ENCODE measurements at places on chromosomes 5 and 9. TPM values are rescaled to one million over a fixed set of nuclear protein-coding genes. Genes with fewer than 3 reads are reported as not detected.

DNA sequence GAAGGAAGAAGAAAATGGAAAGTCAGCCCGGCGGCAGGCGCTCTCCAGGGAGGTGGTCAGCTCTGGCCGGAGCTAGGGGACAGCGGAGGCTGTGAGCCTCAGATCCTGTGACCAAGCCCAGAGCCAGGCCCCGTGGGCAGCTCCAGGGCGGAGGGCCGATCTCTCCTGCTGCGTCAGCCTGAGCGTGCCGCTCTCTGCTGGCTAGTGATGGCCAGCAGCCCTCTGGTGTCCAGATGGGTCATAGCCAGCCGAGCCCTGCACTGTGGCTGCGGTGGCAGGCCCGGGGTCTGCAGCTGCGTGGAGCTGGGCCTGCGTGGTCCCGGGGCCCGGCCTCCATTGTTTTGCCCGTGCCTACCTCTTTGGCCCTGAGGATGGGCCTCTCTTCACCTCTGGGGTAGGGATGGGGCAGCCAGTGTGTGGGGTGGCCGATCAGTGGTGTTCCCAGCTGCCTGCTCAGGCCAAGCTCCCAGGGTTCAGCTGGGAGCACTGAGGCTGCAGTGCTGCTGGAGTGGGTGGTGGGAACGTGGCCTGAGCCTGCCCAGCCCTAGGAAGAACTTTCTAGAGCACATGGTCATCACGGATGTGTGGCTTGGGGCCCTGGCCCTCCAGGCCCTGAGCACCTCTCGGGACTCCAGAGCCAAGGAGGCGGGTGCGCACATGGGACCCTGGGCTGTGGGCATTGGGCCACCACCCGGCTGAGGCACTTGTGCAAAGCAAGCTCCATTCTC, 17.1 kb upstream of the NRARP start:
- DNase-seq = peak; percentile 51

DNA sequence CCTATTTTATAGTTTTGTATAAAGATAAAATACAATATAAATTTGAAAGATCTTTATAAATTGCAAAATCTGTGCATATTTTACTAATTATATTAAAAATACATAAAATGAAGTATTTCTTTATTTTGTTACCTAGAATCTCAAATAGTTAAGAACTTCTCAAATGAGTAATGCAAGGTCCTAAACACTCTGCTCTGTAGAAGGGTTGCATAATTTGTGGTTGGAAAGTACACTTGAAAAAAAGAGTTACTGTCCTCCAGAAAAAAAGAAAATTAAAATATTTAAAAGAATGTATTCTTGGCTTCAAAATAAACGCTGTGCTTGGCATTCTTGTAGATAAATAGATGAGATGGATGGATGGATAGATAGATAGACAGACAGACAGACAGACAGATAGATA, 428.8 kb upstream of the CDH6 start:
- DNase-seq = no peak

DNA sequence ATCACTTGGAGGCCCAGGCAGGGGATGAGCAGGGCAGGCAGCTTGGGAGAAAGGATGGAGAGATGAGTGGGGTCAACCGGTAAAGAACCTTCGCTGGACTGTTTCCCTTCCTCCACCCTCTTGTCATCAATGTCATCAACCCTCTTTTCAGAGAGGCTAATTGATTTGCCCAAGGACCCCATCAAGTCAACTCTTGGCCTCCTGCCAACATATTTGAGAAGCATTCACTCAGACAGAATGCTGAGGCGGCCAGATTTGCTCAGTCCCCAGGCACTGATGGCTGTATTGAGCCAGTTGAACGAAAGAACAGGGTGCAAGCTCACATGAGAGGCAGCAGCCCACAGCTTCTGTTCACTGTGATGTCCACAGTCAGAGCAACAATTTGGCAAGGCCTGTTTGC, 193.5 kb downstream of the RFK start:
- DNase-seq = no peak

DNA sequence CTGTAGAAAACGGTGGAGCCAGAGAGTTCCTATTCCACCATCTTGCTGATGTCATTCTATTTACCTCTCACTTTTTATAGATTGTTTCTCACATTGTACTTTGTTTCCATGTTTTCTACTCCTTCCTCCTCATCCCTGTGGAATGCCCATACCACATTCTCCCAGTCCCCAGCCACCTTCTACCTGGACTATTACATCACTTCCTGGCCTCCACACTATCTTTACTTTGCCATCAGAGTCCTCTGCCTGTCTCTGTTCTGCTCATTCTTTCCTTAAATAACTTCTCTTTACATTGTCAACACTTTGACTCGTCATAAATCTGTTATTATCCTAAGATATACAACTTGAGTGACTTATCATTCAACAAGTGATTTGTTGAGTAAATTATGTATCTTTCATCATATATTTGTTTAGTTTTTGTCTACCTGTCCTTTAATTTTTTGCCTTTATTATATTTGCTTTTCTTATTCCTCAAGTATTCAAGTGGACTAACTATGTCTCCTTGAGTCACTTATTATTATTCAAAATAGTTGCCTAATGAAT, 182.5 kb downstream of the ADGRV1 start:
- no peak for DNase-seq

GRCh38 chr5:139246394-139246793, 47.1 kb upstream of the MATR3 start:
- DNase-seq = peak; percentile 83

DNA sequence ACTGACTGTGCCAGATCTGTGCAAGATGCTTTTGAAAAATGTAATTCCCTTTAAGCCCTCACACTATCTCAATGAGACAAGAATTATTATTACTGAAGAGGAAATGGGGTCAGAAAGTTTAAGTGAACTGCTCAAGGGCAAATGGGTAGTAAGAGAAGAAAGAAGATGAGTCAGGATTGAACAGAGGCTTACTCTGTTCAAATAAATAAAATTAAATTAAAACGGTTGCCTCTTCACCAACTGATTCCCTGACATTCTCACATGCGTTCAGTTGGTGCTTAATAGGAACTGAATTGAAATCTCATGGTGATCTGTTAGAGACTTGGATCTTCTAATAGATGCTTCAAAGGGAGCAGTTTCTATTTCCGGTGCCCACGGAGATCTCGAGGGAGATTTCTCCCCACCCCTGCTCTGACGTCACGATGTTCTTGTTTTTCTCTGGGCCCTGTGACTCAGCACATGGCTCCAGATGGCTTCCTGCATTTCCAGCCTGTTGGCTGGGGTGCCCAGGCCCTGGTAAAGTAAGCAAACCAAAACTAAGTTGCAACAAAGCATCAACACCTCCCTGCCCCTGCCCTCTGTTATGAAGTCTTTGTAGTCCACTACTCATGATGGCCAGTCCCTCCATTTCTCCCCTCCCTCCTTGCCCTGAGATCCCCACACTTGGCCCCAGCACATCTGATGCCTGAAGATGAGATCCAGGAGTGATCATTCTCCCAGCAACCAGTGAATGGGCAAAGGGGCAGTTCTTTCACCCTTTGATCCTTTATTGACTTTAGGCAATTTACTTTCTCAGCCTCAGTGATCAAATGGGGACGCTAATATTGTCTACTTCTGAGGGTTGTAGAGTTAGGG, 106.1 kb upstream of the CPEB4 start:
- DNase-seq = peak; percentile 86

- no peak for DNase-seq
Measured at GRCh38 chr5:135965504-135965903, 10.7 kb upstream of the LECT2 start.

DOCK8 gene
- total RNA-seq = 1.3 TPM

GRCh38 chr5:38446029-38446522, 110.4 kb downstream of the LIFR start:
- peak; percentile 17 for DNase-seq

DNA sequence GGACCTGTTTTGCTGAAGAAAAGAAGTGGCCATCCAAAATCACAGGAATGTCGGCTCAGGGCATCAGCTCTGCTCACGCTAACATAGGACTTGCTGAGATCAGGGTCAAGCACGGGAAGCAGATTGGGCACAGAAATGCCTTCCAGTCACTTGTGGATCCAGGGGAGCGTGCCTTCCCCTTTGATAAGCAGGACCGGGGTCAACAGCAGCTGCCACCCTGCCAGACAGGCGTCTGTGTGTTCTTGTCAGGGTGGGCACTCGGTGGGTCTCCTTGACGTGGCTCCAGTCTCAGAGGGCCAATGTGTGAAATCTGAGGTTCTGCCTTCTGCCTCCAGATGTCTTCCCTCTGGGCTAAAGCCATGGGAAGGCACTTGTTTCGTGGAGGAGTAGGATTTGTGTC, 313.7 kb upstream of the IRX4 start:
- no peak for DNase-seq

GRCh38 chr5:11182441-11183080, 421.5 kb upstream of the DAP start:
- DNase-seq = peak; percentile 34

GRCh38 chr5:2175041-2175440, 292.3 kb upstream of the IRX4 start:
- no peak for DNase-seq

LECT2 gene
- total RNA-seq = not detected

UGT3A1 gene
- not detected for total RNA-seq
